SHP77 treated with DMSO at 0.1 percent for 48 hours (cell line): ENCODE measurements at places on chromosomes 2 and 18.

GRCh38 chr2:133092571-133092970 lies 422.6 kb upstream of the LYPD1 start:
- DNase-seq, result no peak

GRCh38 chr2:232857158-232857563 lies 12.9 kb upstream of the SNORC start:
- DNase-seq, result no peak

DNA sequence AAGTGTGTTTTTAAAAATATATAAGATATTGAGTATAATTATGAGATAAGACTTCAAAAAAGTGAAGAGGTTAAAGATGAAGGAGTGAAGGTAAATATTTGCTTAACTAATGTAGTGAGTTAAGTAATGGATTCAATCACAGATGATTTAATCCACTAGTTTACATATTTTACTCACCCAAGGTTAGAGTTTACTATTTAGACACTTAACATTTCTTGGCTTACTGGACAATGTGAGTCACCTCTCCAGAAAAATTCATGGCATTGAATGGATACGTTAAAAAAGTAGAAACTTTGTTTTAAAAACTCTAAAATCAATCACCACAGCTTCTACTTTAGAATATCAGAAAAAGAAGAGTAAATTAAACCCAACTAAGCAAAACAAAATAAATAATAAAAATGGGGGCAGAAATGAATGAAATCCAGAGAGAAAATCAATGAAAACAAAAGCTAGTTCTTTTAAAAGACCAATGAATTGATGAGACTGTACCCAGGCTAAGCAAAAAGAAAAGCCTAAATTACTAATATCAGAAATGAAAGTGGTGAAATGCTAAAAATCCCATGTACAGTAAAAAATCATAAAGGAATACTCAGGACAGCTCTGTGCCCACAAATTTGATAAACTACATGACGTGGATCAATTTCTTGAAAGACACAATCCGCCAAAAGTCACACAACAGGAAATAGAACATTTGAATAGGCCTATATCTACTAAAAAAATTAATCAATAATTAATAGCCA lies 1.9 kb upstream of the HMSD start:
- no peak for DNase-seq

DNA sequence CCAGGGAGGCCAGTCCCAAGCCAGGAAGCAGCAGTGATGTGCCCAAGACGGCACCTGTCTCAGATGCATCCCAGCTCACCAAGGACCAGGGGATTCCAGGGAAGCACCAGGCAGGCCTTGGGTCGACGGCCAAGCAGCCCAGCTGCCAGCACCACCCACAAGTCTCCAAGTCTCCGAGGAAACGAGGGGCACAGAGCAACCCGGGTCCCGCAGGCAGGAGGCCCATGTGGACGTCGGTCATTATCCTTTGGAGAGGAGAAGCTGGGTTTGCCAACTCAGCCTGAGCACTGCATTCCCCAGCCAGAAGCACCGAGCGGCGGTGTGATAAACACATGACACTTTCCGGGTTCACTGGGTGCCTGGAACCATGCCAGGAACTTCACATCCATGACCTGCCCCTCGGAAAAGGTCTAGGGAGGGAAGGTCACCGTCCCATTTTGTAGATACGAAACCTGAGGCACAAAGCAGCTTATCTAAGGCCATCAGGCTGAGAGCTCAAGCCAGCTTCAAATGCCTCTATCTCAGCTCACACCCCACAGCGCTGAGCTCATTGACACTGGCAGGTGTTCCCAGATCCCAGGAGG lies 104.5 kb downstream of the ZNF516 start:
- DNase-seq, result no peak

GRCh38 chr2:45439788-45440773 lies 171.0 kb downstream of the SRBD1 start:
- DNase-seq, result no peak

DNA sequence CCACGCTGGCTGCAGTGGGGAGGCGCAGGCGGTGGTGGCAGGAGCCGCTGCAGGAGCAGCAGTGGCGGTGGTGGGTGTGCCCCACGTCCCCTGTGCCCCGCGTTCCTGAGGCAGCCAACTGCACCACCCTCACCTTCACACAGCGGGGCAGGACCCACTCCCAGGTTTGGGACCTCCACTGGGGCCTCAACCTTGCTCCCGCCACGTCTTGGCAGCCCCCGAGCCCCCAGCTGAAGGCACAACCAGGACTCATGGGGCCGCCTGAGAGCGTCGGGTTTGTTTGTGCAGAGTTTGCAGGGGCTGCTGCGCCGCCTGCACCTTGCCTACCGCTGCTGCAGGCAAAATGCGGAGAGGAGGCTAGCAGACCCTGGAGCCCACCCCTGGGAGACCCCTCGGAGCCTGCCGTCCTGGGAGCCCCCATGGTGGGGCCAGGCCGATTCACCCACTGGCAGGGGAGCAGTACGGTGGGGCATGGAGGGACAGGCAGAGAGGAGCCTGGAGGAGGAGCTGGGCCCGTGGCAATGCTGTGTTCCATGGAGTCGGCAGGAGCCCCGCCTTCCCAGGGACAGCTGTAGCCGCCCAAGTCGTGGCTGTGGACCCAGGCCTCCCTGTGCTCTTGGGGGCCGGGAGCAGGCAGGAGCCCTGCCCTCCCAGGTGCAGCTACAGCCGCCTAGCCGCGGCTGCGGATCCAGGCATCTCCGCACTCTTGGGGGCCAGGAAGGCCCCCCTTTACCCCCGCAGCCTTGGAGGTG lies 14.7 kb upstream of the EML6 start:
- no peak for DNase-seq

DNA sequence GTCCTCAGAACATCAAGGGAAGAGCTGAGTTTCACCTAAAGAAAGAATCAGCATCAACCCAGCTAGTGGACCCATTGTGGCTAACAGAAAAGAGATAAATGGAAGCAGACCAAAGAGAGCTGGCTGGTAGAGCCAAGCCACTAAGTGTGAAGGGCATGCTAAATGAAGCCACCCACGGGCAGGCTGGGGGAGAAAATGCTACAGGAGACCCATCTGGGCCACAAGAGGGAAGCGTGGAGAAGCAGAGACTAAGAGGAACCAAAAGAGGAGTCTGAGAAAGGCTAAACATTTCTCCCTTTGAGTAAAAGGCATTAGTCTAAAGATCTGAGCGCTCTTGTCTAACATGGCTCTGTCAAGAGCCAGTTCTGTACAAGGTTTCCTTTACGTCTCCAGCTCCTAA lies 15.8 kb downstream of the CWC22 start:
- DNase-seq, result no peak

DNA sequence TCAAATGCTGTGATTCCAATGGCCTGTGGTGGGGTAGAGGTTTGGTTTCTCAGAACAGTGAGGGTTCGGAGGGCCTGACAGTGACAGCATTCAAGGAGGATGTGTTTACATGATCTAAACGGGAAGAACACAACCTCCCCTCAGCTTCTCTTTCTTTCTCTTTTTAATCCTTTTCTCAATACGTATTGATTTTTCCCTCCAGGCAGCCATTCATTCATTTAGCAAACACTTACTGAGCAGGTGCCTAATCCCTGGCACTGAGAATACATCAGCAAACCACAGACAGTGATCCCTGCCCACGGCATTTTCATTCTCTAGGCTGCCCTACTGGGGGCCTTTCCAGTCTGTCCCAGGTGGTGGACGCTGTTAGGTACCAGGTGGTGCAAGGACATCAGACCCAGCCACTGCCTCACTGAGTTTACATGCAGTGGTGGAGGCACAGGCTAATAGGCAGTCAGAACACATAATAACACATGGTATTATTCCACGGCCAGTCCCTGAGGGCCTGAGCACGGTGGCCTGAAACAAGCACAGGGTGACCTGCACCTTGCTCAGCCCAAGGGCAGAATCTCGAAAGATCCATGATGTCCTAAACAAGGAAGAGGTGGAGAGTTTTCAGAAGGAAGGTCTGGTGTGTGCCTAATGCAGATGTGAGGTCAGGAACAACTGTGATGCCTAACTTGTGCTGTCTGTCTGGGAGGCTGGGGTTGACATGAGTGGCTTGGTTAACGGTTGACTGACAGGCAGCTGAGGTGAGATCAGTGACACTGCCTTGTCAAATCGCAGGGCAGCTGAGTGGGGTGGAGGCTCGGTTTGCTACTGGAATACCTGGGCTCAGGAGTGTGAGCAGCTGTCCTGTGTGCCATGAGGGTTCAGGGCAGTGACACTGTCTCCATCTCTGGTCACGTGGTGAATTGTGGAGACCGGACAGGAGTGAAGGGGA lies 785.5 kb upstream of the HS6ST1 start:
- DNase-seq, result peak; percentile 67

GRCh38 chr18:524466-524865 lies 24.0 kb upstream of the COLEC12 start:
- no peak for DNase-seq

DNA sequence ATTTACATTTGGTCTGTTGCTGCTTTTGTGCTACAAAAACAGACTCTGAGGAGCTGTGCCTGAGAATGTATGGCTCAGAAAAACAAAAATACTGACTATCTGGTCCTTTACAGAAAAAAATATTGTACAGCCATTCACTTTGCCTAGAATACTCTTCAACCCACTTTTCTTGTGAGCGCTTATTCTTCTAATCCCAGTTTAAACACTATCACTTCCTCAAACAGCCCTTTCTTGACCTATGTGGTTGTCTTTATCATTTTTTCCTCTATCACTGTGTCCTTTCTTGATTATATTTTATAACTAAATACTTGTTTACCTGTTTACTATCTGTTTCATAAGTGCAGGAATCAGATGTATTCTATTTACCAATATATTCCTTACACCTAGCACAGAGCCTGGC lies 33.5 kb downstream of the CUL3 start:
- DNase-seq, result no peak

DNA sequence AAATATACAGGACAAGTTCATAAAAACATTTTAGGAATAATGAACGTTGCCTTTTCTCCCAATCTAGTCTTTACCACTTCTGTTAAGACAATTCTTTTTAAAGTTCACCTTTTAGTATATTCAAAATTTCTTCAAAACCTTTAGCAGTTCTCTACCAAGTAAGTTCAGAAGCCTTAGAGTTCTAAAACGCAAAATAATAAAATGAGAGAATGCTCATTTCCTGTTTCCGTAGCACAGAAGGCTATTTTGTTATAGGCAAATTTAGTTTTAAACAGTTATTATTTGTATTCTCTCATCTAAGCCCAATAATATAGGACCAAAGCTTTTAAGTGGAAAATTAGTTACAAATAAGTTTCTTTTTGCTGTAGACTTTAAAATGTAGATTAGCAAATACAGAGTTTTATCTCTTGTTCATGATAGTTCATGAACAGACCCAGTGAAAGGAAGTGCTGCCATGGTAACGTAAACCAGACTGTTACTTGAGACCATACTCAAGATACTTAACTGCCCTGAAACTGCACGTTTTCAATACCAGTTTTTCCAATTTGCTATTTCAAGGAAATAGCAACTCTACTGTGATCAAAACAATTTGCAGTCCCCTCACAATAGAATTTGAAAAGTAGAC lies 173.1 kb upstream of the STON1 start:
- DNase-seq, result no peak

- DNase-seq, result no peak
Observed at GRCh38 chr2:67156796-67157195, 240.3 kb upstream of the ETAA1 start.

DNA sequence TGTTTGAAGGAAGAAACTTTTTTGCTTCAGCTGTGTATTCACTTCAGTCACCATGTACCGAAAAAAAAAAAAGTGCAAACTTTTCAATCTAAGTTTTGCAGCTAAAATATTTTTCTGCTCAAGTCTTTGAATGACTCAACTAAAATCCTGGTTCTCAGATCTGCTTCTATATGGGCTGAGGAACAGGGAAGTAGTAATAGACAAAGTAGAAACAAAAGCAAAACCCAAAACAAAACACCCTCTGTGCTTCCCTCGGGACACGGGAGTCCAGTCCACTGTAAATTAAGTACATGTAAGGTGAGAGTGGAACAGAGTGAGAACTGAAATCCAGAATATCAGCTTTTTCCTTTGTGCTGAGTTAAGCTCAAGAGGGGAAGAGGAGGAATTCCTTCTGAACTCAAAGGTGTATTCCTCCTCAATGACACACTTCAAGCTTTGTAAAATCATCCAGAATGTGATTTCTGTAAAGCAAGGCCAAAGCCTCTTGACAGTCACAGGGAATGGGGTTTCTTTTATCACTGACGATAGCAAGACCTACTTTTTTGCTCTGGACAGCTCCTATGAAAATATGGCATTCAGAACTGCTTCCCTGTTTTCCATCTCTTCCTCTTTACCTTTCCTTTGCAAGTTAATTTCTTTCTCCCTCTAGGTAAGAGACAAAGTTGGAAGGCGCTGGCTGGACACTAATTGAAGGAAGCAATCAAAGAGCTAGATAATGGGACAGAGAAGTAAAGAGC lies 433.5 kb upstream of the MMADHC start:
- DNase-seq, result no peak

GRCh38 chr2:58803192-58803591 lies 562.1 kb upstream of the FANCL start:
- DNase-seq, result no peak

GRCh38 chr2:15553951-15554350 lies 7.2 kb downstream of the NBAS start:
- no peak for DNase-seq

DNA sequence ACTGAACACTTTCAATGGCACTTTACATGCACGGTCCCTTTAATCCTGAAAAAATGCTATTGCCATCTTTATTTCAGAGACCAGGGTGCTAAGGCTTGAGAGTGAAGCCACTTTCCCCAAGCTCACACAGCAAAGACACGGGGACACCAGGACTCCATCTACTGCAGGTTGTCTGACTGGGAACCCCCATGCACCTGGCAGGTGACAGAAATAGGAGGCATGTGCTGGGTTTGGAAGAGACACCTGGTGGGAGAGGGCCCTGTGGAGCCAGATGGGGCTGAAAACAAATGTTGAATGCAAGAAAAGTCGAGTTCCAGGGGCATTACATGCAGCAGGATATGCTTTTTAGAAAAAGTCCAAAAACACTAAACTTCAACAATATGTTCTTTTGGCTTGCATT lies 5.2 kb upstream of the EHD3 start:
- DNase-seq, result no peak

DNA sequence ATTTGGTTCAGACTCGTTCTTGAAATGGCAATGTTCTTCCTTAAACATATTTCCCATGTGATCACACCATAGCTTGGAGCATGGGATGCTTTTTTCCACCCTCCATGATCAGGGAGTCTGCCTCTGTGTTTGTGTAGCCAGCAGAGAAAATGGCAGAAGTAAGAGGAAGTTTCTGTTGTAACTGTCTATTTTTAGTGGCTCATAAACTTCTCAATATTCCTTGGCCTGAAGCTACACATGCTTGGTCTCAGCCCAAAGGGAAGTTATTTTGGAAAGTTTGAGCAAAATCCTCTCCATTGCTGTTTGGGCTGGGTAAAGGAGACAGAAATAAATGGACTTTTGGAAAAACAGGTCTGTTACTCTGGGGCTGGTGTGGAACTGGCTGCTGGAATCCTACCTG lies 33.4 kb upstream of the ITGA6 start:
- DNase-seq, result no peak
